ENCODE measurements at places on chromosomes 1 and 21.

DNA sequence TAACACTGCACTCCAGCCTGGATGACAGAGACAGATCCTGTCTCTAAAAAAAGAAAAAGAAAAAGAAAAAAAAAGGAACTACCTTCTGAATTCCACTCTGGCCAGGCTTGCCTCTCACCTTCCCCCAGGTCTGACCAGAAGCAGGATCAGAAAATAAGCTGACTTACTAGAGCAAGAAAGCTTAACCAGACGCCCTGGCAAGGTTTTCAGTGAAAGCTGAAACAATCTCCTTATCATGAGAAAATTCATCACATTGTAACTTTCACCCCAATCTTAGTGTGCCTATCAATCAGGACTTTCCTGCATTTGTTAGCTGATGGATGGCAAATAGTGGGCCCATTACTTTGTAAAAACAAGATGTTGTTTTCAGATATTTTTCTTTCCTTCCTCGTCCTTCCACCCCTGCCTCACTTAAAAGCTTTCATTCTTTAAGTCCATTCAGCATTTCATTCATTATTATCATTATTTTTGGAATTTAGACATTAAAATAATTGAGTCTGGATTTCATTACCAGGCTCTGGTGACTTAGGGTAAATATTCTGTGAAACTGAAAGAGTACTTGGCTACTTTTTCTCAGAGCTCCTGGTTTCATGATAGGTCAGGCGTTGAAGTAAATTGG is 96.5 kb upstream of the CD34 start:
- no peak for DNase-seq

GRCh38 chr21:43703035-43703880 is 15.7 kb upstream of the PDXK start:
- DNase-seq = no peak

- peak; percentile 55 for DNase-seq
Observed at GRCh38 chr21:42784276-42784675, 95.1 kb downstream of the WDR4 start.

DNA sequence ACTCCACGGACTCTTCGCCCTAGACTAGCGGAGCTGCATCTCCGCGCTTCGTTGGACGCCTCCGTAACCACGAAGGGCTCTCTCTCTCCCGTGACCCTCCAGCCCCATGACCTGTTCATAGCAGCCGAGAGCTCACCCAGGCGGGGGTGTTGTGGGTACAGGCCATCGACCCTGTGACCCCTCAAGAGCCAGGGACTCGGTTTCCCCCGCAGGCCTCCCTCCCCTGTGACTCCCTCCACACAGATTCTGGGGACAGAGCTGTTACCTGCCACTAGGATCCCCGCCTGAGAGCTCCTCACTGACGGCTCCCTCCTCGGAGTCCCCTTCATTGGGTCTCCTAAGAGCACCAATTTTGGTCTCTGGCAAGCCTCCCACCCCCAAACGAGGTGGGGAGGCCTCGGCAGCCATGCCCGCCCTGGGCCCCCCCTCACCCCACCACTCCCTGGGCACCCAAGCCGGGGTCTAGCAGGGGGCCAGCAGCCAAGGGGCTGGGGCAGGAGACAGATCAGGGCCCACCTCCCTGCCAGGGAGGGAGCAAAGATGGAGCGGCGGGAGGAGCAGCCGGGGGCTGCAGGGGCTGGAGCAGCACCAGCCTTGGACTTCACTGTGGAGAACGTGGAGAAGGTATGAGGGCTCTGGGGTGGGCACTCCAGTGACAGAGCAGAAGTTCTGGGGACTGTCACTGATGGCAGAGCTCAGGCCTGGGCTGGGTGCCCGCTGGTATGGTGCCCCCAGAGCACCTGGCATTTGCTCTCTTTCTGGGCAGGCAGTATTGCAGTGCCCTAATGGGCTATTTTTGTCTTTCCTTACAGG is 517 bp downstream of the IPO13 start:
- no peak for DNase-seq

GRCh38 chr1:97204468-97204867 is 482.9 kb downstream of the PTBP2 start:
- DNase-seq = no peak

- DNase-seq = no peak
Observed at GRCh38 chr1:36516372-36517010, 33.8 kb upstream of the CSF3R start.

GRCh38 chr1:155043793-155044192 is 7.3 kb upstream of the ADAM15 start:
- DNase-seq = no peak

GRCh38 chr1:203492082-203492747 is 1.7 kb upstream of the OPTC start:
- no peak for DNase-seq

DNA sequence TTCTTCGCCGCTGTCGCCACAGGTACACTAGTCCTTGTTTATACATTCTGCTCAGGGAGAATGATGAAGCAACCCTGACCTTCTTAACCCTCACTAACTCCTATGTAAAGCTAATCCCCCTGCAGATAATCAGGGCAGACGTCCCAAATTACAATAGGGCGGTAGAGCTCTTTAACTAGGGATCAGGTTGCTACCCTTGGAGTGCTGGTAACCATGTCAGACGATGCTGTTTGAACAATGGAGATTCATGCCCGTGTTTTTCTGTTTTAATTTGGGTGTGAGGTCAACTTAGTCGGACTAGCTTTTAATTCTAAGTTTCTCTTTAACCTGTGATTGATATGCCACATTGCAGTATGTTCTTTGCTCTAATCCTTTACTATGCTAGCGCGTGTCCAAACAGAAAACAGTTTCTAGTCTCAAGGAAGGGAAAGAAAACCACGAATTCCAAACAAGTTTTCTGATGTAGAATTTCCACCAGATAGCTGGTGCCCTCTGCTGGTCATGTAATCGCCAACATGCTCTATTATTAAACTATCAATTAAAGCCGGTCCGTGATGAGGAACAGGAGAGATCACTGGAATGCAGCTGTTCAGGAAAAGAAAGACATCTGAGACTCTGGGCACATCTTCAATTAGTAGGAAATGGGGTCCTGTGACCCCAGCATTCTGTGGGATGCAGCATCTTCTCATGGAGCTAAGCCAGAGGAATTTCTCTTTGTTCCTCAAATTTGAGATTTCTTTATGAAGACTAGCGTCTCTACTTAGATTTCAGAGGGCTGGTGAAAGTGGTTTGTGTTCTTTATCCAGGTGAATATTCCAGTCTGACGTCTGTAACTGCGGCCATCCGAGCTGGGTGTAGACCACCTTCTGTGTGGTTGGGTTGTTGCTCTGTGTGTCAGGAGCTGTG is 18.3 kb upstream of the VAMP3 start:
- peak; percentile 79 for DNase-seq
